NCI-H2029 (cell line): ENCODE measurements at places on chromosomes 12 and 14.

DNA sequence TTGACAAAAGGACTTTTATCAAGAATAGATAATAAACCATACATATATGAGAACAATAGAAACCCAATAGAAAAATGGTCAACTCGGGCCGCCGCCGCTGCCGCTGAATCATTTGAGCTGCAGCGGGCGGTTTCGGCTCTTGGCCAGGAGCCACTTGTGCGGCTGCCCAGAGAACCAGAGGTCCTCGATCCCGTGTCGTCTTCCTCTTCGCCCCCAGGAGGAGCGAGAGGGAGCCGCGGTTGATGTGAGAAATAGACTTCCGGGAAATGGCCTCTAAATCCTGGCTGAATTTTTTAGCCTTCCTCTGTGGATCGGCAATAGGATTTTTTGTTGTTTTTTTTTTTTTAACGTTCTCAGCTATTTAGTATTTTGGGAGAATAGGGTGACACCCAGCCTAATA is 44.8 kb downstream of the CPSF6 start:
- peak; percentile 71 for DNase-seq

DNA sequence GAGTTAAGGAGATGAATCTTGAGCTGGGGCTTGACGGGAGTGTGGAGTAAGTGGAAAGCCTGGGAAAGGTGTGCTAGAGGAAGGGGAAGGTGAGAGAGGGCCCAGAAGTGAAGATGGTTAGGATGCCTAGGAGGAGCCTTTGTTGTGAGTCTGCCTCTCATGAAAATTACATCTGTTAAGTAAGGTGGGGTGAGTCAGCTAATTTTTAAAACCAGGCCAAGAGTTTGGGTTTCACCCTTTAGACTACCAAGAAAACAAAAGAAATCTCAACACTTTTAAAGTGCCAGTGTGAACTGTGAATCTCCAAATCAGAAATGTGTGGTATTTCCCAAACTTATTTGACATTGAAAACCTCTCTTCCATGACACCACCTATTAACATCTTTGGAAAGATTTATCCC is 185.2 kb downstream of the CRADD start:
- no peak for DNase-seq

- no peak for DNase-seq
Observed at GRCh38 chr12:106645465-106646330, 62.9 kb downstream of the RFX4 start.

DNA sequence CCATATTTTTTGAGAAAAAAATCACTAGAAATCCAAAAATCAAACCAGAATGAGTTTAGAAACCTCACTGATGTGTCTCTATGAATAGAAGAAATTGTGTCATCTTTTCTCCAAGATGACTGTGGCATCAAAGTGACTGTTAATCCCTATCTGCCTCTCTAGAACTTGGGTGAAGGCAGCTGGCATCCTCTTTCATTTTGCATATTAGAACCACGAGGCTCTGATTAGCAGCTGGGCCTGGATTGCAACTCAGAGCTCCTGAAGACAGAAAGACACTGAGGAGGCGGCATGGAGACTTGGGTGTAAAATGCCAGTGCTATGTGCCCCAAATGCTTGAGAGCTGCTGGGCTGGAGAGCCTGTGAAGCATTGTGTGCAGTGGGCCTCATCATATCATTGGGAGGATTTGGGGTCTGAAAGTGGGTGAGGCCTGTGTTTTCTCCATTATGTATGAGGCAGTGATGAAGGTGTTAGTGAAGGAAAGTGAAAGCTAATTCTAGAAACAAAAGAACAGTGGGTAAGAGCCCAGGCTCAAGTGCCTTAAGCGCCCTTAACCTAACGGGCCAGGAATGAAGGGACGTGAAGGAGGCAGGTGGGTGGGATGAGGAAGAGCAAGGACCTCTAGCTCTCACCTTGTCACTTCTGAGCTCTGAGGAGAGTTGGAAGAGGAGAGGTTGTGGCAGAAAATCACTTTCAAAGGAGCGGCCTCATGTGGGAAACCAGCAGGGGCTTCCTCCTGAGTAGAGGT is 26.2 kb downstream of the NKX2-8 start:
- DNase-seq, result no peak

GRCh38 chr12:132236930-132237771 is 92.2 kb downstream of the GALNT9 start:
- no peak for DNase-seq

- DNase-seq, result no peak
Observed at GRCh38 chr14:37580146-37580545, 14.9 kb downstream of the FOXA1 start.

- no peak for DNase-seq
Observed at GRCh38 chr12:50642035-50642451, 121.9 kb upstream of the ATF1 start.

GRCh38 chr12:77161944-77162343 is 96.6 kb upstream of the E2F7 start:
- DNase-seq, result no peak

DNA sequence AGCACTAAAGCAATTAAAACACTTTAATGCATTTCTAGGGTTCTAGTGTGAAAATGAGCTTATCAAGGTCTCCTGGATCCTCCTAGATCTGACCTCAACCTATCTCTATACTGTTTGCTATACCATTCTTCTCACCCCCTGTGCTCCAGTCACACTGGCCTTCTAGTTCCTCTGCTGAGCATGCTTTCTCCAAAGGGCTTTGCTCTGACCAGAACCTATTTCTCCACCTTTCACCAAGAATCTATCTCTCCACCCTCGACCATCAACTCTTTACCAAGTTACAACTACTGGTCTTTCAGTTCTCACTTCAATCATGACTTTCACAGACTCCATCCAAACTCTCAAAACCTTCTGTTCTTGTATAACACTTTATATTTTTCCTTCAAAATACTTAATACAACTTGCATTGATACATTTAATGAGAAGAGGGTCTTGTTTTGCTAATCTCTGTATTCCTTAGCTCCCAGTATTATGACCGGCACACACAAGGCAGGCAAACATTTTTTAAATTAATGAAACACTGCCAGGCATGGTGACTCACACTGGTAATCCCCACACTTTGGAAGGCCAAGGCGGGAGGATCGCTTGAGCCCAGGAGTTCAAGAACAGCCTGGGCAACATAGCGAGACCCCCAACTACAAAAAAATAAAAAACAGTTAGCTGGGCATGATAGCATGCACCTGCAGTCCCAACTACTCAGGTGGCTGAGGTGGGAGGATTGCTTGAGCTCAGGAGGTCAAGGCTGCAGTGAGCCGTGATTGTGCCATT is 22.8 kb downstream of the PPP1R12A start:
- DNase-seq, result no peak

- no peak for DNase-seq
Observed at GRCh38 chr14:24816011-24816928, 182.3 kb upstream of the GZMB start.

DNA sequence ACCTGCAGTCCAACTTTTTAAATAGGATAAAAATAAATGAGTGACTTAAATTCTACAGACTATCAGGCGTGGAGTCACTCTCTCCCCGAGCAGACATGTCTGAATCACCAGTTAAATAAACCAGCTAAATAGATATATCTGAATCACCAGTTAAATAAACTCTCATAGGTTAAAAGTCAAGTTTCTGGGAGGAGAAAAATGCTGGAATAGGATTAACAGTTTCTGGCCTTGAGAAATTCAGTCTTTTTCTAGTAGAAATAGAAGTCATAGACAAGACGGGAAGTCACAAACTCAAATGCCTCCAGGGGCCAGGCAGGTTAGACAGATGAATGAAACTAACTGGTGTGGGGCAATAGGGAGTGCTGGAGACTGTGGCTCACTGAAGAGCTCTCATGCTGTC is 258.6 kb upstream of the TMEM132C start:
- DNase-seq, result no peak

GRCh38 chr14:104392396-104393198 is 187.0 kb upstream of the C14orf180 start:
- no peak for DNase-seq

DNA sequence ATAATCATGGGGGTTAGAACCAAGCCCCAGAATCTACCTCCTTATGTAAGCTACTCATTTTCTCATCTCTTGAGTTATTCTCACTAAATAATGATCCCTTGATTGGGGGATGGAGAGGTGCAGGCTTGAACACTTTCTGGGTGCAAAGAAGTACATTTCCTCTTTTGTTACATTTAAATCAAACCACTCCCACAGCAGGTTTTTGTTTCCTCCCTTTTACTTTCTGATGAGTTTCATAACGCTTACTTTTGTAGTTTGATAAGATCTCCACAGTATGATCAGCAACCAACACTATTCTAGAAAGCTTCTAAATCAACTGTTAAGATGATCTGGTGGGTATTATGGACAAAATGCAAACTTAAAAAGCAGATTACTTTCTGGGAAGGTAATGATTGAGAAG is 20.5 kb downstream of the VCPKMT start:
- no peak for DNase-seq

DNA sequence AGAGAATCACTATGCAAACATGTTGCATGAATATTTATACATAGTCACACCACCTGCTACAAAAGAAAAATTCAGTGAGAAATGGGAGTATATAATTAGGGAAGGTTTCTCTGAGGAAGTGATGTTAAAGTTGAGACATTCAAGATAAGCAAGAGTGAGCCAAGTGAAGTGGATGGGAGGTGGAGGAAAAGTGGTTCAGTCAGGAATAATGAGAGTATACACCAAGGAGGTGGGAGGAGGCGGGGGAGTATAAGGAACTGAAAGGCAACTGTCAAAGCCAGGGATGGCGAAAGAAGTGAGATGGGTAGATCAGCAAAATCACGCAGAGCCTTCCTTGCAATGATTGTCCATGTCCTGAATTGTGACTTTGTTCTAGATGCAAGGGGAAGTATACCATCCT is 33.7 kb downstream of the PRKD1 start:
- DNase-seq, result no peak
